ENCODE measurements at places on chromosomes 6 and 20.

DNA sequence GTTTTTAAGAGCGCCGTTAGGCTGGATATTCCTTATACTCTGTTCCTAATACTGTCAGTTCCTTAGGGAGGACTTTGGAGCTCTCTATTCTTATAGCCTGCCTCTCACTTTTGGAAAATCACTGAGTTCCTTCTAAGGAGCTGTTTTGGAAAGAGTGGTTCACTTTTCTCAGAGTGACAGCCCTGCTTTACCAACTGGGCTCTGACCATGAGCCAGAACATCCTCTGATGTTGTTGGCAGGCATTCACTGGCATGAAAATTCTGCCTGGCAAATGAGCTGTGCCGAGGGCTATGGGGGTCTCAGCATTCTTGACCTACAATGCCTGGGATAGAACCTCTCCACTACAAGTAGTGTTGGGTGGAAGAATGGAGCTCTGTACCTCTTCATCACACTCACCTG, 14.9 kb upstream of the SEMG1 start:
- DNase-seq: no peak

DNA sequence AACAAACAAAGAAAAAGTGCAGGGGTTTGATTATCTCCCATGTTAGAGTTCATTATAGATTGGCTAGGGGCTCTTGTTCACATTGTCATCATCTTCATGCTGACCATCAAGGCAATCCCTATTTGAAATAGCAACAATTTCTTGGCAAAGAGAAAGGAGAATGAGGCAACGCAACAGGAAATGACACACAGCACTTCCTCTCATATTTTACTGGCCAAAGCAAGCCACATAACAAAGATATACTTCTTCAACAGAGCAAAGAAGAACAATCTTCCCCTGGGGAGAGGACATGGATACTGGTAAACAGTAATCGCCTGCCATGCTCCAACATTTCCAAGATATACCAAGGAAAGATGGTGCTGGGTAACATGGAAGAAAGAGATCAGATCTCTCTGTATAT, 29.8 kb downstream of the EPM2A start:
- DNase-seq: no peak

DNA sequence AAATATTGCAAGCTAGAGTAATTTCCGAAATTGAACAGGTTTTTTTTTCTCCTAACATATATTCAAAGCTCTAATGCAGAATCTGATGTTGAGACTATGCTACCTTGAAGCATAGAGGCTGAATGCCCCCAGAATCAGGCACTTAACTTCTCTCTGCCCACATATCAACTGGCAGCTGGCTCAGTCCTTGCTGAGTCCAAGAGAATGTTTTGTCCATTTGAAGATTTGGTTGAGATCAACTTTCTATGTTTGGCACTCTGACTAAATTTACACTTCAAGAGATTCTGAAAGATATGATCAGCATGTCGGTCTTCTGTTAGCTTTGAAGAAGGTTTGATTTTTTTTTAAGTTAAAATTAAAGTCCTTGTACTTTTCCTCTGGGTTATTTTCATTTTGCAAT, 1298.1 kb downstream of the EPHA7 start:
- no peak for DNase-seq

DNA sequence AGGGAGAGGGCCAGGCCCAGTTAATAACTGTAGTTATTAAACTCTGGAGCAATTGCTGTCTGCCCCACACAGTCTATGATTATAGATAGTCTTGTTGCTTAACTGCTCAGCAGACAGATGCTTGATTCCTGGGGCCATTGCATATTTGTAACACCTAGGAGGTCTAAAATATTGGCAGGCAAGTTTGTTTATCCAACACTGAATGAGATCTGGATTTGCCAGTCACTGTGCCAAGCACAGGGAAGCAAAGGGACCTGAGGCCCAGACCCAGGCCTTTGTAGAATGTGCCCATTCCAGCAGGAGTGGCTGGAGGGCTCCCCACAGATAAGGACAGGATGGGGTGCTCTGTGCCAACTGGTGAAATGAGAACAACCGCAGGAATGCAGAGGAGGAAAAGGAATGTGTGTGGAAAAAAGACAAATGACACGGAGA, 17.6 kb upstream of the ENTPD6 start:
- DNase-seq: no peak

DNA sequence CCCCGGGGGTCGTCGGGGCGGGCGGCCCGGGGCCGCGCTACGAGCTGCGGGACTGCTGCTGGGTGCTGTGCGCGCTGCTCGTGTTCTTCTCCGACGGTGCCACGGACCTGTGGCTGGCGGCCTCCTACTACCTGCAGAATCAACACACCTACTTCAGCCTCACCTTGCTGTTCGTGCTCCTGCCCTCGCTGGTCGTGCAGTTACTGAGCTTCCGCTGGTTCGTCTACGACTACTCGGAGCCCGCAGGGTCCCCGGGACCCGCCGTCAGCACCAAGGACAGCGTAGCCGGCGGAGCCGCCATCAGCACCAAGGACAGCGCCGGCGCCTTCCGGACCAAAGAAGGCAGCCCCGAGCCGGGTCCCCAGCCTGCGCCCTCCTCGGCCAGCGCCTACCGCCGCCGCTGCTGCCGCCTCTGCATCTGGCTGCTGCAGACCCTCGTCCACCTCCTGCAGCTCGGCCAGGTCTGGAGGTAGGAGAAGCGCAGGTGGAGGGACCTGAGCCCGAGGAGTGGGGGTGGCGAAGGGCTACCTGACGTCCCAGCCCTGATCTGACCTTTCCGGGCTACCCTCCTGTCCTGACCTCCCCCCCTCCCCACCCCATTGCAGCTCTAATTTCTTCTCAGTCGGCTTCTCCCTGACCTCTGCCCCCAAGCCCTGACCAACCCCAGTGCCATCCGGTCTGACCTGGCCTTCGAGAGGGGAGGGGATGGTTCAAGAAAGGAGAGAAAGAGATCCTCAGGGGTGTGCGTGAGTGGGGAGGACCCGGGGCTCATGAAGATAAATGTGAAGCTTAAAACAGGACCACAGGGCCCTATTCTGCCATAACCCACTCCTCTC, 558 bp downstream of the XKR7 start:
- DNase-seq: no peak

DNA sequence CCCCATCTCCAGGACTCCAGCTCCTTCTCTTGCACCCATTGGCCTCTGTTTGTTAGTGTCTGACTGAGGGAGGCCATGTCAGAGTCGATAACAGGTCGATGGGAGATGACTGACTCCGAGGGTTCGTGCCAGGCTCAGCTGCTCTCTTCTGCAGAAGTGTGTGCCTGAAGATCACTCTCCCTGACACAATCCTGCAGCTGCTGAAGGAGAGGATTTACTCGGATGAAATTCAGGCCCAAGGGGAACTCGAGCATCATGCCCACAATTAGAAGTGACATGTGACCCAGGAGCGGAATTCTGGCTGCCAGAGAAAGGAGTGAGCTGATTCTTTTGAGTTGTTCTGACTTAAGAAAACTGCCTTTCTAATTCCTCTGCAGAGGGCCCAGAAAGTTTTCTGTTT, 318.2 kb downstream of the MAFB start:
- no peak for DNase-seq

DNA sequence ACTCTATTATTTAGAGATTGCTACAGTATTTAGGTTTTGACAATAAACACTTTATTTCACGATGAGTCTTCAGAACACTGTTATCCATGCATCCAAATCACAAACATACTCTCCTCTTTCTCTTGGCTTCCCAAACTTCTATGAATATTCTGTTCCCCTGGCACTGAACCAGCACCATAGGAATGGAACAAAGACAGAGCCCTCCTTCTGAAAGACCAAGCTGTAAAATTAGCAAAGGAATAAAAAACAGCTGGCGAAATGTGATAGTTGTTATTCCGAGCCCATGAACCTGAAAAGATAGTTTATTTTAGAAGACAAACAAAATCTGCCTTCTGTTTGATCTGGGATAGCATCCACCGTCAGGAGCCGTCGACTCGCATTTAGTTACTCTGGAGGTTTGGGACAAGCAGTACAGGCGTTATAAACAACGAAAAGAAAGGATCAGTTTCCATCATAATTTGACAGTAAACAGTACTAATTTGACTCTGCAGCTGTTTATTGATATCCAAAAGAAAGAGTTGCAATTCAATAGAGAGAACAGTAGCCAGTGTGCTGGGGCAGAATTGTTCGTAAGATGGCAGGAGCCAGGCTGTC, 161.4 kb downstream of the CLIC5 start:
- DNase-seq: no peak

DNA sequence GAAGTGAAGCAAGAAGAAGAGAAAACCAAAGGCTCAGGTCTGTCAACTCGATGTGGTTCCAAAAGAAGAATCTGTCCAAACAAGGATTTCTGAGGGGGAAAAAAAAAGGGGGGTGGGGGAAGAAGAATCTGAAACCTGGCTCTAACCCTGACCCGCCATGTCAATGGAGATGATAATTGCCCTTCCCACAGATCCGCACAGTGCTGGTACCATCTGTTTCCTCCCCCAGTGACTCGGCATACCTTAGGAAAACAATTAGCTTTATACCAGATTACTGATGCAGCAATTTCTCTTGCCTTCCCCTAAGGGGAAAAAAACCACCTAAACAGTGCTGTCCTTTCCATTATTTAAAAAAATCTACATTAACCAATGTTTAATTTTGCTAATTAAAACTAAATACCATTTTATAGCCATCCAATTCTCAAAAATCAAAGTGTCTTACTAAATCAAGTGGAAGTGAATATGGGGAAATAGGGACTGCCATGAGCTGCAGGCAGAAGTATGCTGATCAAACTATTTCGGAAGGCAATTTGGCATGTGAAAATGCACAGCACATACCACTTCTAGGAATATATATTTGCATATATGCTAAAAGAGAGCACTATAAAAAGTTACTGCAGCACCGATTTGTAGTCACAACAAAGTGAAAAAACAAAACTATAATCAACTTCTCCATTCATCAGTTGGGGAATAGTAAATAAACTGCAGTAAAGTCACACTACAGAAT, 46.8 kb downstream of the MAP7 start:
- no peak for DNase-seq

GRCh38 chr6:7879980-7880717, 30.4 kb downstream of the TXNDC5 start:
- DNase-seq: no peak

DNA sequence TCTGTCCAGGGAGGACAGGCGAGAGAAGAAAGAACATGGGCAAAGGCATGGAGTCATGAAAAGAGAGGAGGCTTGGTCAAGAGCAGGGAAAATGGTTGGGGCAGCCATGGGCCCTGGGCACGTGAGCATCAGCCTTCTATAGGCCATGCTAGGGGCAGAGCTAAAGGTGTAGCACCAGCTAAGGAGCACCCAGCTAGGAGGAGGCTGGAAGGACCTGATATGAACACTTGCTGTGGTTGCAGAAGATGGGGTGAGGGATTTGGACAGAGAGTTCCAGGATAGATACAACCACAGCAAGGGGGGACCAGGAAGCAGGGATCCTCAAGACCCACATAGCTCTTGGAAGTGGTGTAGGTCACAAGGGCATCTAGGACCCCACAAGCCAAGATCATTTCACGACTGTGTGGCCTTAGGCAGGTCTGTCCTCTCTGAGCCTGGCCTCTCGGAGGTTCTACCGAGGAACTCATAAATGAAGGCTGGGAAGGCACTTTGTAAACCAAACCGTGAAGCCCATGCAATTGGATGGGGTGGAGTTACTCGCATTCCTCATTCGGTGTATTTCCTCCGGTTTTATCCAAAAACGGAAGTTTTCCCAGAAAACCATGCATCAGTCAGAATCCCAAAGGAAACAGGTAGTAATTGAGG, 74.0 kb upstream of the TOP1 start:
- DNase-seq: no peak

GRCh38 chr6:70289299-70289698, 13.6 kb downstream of the COL9A1 start:
- no peak for DNase-seq

DNA sequence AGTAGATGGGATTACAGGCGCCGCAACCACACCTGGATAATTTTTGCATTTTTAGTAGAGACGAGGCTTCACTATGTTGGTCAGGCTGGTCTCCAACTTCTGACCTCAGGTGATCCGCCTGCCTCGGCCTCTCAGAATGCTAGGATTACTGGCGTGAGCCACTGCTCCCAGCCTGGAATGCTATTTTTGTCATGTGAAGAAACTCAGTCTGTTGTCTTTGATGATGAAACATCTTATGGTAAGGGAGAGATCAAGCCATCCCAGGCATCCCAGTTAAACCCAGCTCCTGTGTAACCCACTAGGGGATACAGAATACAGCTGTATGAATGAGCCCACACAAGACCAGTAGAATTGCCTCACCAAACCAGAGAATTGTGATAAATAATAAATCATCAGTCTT, 83.6 kb upstream of the RBM24 start:
- no peak for DNase-seq

GRCh38 chr20:44832724-44833123, 22.4 kb upstream of the RIMS4 start:
- no peak for DNase-seq

DNA sequence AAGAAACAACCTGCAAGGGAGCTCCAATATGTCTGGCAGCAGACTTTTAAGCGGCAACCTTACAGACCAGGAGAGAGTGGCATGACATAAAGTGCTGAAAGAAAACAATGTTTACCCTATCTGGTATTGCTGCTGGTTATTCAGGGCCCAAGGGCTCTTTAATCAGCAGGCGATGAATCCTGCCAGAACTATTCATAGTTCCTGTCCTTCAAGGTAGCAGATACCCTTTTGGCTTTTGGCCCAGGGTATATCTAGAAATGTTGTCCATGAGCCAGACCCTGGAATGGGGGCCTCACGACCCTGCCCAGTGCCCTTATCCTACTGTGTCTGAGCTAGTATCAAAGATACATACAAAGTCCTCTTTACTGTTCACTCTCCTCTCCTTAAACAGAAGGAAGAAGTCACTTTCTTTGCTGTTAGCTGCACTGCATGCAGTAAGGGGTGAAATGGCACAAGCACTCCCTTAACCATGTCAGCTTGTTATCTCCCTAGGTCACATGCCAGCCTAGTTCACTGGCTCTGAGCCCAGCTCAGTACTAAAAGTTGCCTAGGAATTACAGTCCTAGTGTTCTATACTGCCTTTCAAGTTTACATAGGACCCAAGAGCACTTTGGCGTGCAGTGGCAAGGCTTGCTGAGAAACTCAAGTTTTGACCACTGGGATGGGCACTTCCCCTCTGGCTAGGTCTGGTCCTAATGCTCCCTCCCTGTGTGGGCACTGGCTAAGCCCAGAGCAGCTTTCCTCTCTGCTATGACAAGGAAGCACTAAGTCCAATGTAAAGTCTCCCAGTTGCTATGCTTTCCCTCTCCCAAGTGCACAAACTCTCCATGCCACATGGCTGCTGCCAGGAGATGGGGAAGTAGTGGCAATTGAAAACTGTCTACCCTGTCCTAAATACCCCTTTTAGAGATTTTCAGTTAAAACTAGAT, 122.0 kb downstream of the HTR1B start:
- no peak for DNase-seq

- no peak for DNase-seq
Measured at GRCh38 chr20:24873025-24873620, 75.9 kb upstream of the CST7 start.

Measured in cortex of kidney (tissue), 1 donor.